NCI-H2081 treated with DMSO at 0.1 percent for 48 hours (cell line): ENCODE measurements at places on chromosomes 2 and 18.

GRCh38 chr2:105879106-105879802 lies 134.5 kb downstream of the NCK2 start:
- no peak for DNase-seq

DNA sequence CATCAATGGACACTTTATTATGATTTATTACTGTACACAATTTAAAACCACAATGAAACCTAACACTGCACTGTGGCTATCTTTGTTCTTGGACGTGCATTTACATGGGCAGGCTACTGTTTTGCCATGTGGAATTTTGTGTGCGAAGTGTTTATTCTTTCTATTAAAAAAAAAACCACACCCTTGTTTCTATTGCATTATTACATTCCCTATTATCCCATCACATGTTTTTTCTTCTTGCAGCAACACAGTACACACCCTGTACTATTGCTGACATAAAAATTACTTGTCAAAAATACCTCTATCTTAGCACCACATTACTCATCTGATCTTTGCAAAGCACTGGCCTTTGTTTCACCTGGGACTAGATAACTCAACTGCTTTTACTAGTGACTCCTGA lies 1.5 kb downstream of the RNF152 start:
- no peak for DNase-seq

DNA sequence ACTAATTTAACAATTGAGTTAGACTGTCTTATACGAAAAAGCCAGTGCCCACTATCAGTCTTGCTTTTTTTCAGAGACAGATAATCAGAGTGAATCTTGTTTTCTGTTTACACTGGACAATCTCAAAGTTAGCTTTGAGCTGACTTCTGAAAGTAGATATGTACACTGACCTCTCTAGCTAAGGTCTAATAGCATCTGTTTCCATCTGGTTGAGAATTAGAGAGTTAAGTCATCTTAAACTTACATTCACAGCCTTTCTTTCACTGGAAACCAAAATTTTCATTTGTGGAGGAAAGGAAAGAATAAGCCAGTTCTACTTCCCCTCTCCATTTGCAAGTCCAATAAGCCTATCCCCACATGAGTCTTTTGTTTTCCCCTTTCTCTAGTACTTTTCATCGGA lies 89.3 kb downstream of the VRK2 start:
- no peak for DNase-seq

- DNase-seq: no peak
Observed at GRCh38 chr2:34261701-34262100, 662.6 kb upstream of the FAM98A start.

DNA sequence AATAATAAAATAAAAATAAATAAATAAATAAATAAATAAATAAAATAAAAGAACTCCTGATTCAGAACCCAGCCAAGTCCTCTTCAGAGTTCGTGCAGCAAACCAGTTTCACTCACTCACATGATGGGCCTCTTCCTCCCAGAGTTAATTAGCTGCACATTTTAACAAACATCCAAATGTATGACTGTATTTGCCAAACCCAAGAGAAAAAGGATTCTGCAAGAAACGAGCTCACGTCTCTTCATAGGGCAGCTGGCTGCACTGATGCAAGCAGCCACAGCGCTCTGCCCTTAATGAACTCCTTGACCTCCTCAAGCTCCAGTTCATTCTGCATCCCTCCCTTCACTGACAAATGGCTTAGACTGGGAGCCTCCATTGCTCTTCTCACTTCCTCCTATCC lies 55.1 kb downstream of the MREG start:
- no peak for DNase-seq

- DNase-seq: no peak
Observed at GRCh38 chr2:26583381-26583911, 57.7 kb downstream of the CIB4 start.

DNA sequence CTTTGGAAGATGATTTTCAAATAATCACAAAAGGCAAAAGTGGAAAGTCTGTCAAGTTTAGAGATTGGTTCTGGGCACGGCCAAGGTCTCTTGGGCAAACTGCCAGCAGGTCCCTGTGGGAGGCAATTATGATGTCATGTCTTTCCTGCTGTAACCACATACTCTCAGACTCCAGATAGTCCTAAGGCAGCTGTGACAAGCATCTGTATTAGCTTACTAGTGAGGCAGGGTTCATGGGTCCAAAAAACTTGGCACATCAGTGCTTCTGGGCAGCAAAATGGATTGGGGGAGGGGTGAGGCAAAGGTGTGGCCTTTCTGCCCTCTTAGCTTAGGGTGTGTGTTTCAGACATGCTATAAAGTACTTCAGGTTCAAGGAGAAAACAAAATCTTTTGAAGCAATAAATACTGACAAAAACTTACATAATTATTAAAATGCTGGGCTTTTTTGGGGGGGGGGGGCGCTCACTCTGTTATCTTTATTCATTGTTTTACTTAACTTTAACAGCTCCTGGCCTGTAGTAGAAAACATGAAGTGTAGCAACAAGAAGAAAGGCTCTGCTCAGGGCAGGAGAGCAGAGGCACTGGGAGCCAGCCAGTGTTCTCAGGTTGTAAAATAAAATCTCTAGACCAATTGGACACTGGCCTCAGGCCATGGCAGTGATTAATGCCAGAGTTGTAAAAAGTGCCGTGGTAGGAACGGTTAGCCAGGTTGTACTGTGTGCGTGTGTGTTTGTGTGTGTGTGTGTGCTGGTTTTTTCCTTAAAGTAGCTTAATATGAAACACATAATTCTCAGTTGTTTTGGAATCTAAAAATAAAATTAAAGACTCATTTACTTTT lies 14.3 kb upstream of the TANC1 start:
- DNase-seq: peak; percentile 14

- no peak for DNase-seq
Observed at GRCh38 chr2:26519396-26520147, 41.6 kb upstream of the OTOF start.

DNA sequence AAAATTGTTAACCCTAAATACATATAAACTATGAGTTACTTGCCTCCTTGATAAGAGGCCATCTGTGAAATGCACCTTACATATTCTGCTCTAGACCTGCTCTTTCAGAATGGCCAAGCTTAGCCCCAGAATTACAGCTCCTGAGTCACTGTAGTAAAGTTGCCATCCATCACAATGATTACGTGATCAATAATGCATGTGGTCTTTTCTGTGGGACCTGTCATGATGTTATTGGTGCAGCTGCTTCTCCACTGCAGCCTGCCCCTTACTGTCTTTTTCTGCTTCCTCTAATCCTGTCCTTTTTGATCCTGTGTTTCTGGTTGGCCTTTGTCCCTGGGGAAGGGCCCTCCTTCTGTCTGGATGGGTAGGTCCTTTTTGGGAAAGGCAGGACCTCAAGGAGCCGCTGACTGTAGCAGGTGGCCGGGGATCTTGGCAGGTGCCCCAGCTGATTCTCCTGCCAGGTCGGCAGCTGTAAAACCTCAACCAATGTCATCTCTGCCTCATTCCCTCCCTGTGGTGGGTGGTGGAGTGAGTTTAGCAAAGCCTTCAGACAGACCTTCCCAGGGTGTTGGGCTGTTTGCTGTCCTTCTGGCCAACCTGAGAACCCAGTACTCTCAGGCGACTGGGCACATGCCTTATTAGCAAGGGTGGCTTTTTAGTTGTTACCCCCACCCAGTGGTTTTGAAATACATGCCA lies 126.2 kb upstream of the EML6 start:
- no peak for DNase-seq

GRCh38 chr18:37445368-37445767 lies 120.2 kb downstream of the CELF4 start:
- DNase-seq: no peak

DNA sequence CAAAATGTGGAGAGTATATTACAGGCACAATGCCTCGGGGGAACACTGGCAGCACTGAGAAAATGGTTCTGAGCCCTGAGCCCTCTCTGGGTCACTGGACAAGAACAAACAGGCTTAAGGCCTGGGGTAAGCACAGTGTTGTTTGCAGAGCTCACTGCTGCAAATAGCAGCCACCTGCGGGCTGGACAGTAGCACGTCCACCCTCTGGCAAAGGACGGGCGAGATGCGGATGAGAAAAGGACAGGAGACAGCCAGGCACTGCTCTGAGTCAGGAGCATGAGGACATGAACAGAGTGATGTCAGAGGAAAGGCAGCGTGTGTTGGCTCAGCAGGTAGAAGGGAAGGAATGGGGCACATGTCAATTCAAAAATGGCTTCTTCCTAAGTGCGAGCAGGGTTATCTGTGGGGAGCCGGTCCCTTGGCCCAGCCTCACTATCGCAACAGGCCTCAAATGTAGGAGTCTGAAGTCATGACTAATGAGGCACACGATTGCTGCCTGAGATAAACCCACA lies 25.9 kb upstream of the NEB start:
- DNase-seq: no peak

DNA sequence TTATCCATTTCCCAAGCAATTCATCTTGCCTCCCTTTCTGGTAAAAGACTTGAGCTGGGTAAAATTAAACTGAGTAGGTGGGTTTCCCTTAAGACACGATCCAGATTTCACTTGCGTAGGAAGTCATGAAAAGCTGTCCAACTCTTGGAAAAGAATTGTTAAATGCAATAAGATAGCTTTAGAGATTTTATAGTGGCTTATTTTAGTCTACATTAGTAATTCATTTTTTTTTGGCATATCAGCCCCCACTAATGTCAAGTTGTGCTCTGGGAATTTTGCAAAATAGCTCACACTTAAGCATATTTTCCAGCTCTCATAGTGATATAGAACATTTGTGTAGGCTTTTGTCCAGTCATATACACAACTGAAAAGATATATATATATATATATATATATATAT lies 344.7 kb upstream of the FIGN start:
- no peak for DNase-seq

- no peak for DNase-seq
Observed at GRCh38 chr2:10473121-10473756, 25.1 kb upstream of the ODC1 start.

DNA sequence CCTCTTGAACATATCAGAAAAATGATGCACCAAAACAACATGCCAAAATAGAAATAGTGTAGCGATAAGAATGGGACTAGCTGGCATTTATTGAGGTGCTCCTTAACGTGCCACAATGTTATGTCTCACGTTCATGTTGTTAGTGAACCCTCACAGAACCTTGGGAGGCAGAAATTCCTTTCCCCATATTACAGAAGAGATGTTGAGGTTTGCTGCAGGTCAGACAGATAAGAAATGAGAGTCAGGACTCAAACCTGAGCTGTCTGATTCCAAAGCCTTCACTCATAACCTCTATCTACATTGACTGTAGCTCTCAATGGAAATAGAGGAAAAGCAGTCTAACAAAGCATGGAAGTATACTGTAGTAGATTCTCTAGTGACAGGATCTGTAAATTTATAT lies 163.3 kb upstream of the STK17B start:
- DNase-seq: no peak

DNA sequence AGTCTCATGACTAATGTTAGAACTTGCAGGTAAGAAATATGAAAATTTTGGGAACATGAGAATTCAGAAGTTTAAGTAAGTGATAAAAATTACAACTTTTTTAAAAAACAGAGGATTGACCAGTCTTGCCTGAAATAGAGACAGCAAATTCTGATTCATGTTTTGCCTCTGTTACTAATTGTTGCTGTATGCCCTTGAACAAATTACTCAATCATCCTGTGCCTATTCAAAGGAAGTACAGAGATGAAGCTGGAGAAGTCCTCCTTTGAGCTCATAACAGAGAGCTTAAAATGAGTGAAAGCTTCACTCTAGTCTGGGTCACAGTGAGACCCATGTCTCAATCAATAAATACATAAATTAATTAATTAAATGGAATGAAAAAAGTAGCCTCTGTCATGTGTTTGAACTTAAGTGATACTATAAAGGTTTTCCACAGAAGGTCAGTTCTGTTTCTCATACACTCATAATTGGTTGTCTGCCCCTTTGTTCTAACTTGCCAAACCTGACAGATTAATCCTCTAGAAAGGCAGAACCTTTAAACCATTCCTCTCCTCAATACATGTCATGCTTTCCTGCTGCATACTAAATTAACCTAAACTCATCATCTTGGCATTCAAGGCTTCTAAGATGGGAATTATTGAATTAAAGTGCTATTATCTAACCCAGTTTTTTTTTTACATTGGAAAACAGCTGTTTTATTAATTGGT lies 374.6 kb upstream of the LRATD1 start:
- DNase-seq: no peak

DNA sequence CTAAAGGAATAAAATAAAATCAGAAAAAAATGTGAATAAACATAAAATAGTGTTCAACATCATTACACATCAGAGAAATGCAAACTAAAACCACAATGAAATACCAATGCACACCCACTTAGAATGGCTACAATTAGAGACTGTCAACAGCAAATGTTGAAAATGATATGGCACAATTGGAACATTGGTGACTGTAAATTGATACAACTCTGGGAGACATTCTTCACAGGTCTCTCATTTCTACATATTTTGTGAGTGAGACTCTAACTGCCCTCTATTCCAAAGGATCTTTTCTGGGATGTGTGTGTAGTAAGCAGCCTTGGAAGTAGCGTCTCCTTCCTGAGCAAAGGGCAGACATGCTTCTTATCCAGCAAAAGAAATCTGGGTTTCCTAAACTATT lies 323.0 kb downstream of the FBXO15 start:
- DNase-seq: no peak

GRCh38 chr2:91442246-91442905 lies 2750.9 kb downstream of the RPIA start:
- no peak for DNase-seq

- DNase-seq: no peak
Observed at GRCh38 chr2:216056739-216057138, 24.9 kb downstream of the PECR start.

DNA sequence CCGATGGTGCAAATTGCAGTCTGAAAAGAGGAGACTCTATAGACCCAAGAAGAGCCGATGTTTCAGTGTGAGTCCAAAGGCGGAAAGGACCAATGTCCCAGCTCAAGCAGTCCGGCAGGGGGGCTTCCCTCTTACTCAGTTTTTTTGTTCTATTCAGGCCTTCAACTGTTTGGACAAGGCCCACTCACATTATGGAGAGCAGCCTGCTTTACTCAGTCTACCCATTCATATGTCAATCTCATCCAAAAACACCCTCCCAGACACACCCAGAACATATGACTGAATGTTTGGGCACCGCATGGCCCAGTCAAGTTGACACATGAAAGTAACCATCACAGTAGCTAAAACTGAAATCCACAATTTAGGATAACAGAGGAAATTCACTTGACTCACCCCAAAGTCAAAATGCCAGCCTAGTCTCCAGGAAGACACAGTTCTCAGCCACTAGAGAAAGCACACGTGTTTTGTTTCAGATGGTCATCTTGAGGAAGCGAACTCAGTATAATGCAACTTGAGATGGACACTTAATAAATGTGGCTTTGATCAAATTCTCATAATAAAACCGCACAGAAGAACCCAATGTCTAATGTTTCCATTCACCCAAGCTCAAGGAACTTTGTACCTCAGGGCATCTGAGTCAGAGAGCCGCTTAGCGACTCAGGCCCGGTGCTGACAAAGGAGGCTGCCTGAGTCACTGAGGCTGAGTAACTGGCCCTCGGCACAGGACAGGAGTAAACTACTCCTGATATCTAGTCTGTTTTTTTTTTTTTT lies 2.4 kb downstream of the FHL2 start:
- DNase-seq: no peak

- DNase-seq: no peak
Observed at GRCh38 chr2:25072606-25073005, 30.7 kb downstream of the EFR3B start.

GRCh38 chr2:54585136-54585733 lies 129.1 kb downstream of the SPTBN1 start:
- DNase-seq: no peak

- DNase-seq: no peak
Observed at GRCh38 chr2:36367486-36367885, 11.9 kb downstream of the CRIM1 start.
